NCI-H2227 treated with DMSO at 0.1 percent for 48 hours (cell line): ENCODE measurements at places on chromosomes 5 and 9.
A peak's percentile ranks its signal among the peaks of the same experiment; 100 is the strongest.

DNA sequence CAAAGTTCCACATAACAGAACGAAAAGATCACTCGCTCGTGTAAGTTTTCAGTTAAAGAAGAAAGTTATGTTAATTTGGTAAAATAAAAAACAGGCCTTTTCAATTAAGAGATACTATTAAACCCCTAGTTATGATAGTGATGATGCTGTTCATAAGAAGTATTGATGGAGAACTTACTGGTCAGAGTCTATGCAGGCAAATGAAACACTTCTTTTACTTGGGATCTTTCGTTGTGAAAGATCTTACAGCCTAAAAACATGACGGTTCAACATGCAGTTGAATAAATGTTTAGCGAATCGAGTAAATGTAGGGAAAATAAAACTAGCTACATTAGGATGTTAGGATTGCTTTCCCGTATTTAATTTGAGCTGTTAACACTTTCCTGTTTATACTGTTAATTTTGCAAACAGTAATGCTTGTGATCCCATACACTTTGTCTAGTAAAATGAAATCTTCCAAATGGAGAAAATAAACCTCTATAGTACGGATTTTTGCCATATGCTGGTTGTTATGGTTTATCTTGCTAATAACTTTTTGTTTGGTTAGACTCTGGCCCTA, 2.0 kb downstream of the RHOBTB3 start:
- DNase-seq: no peak

DNA sequence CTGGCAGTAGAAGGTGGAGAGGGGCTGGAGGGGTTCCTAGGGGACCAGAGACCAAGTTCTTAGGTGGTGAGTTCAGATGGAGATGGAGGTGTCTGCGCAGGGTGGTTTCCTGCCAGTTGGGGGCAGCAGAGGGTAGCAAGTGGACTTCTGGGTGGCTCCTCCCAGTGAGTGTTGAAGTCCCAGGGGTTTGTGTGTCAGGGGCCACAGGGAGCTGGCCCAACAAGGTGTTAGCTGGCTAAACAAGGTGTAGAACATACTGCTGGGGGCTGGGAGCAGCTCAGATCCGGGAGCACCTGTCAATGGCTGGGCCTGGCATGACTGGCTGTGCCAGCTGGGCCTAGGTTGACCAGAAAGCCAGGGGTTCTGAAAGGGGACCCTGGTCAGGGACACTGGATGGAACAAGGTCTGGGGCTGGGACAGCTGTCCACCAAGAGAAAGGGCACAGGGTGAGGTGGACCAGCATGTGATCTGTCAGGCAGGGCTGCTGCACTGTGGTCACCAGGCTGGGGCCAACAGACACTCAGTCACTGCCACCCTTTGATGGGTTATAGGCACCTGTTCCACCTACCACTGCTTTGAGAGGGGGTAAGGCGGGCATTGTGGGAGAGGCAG, 35.6 kb downstream of the DAB2IP start:
- no peak for DNase-seq

DNA sequence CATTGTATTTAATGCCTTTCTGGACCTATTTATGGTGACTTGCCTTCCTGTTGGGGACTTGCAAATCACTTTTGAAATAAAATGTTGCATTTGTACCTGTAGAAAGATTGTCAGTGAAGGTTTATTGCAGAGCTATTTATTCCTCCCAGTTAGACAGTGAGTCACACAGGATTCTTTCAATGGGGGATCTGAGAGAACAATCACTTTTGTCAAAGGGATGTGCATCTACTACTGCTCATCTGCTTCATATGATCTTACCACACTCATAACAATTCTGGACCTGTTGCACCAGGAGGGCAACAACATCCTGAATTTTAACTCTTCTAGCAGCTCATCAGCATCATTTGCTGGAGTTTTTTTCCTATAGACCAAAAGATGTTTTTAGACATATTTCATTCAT, 66.8 kb downstream of the FBXL7 start:
- DNase-seq: no peak

GRCh38 chr5:156379206-156379605, 52.2 kb downstream of the SGCD start:
- DNase-seq: no peak

- no peak for DNase-seq
Observed at GRCh38 chr5:1012313-1012841, 3.8 kb downstream of the NKD2 start.

DNA sequence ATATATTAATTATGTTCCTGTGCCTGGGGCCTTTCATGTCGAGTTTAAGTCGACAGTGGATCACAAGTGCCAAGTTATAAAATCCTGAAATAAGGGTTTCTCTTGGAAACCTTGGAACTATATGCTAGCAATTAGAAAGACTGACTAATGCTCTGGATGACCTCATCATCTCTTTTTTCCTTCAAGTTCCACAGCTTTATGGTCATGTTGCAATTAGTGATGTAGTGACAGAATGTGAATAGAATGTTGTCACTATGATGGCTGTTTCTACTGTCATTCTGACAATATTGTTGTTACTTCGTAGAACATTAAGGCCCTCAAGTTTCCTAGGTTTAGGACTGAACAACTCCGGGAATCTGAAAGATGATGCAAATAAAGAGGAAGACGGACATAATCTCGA, 368.0 kb upstream of the SEMA6A start:
- DNase-seq: no peak

DNA sequence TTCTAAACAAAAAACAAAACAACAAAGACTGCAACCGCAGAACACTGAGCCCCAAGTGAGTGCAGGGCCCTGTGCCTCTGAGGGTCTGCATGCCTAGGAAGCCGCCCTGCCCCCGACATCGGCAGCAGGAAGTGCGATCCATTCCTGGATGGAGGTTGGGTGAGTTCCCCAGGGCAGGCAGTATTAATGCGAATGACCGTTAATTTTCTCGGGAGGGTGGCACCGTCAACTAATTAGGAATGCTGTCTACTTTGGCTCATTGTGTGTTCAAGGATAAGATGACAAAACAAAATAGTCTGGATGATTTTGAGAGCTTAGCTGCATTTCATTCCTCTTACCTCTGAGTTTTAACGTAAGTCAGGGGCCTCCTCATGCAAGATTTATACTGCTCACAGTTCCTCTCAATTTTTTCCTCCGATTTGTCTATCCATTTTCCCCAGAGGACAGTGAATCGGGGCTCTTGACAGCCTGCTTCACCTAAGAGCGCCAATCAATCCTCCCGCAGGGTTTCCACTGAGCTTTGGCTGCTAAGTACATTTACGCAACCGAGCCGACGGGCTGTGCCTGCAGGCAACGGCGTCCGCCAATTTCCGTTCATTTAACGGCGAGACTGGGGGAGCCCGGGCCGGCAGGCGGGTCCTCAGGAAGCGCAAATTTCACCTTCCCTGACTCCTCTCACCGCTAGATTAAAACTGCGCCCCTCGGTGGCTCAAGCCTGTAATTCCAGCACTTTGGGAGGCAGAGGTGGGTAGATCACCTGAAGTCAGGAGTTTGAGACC, 2.9 kb upstream of the NXNL2 start:
- DNase-seq: no peak

- DNase-seq: no peak
Observed at GRCh38 chr9:20551835-20552234, 70.5 kb downstream of the MLLT3 start.

DNA sequence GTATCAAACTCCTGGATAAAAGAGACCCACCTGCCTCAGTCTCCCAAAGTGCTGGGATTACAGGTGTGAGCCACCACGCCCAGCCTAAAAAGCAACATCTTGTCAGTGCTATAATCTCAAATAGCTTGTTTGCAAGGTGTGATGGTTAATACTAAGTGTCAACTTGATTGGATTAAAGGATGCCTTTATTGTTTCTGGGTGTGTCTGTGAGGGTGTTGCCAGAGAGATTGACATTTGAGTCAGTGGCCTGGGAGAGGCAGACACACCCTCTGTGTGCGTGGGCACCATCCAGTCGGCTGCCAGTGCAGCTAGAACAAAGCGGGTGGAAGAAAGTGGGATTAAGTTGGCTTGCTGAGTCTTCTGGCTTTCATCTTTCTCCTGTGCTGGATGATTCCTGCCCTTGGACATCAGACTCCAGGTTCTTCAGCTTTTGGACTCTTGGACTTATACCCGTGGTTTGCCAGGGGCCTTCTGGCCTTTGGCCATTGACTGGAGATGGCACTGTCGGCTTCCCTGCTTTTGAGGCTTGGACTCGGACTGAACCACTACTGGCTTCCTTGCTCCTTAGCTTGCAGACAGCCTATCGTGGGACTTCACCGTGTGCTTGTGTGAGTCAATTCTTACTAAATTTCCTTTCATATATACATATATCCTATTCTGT, 28.1 kb downstream of the TARS1 start:
- no peak for DNase-seq

GRCh38 chr9:88933607-88934379, 57.5 kb upstream of the S1PR3 start:
- no peak for DNase-seq

DNA sequence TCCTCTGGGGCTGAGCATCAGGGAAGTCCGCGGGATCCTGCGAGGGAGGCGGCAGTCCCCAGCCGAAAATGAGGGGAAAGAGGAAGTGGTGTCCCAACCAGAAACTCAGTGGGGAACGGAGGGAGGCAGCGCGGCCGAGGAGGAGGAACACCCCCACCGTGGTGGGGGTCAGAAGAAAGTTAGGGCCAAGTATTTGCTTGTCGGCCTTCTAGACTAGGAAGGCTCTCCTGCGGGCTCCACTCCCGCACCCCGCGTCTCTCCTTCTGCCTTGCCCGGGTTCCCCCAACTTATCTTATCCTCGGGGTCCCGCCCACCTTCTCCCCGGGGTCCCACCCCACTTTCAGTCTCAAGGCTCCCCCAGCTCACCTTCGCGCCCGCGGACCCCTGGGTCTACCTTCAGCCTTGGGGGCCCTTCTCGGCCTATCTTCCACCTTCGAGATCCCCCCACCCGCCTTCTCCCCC, 557 bp upstream of the PHF2 start:
- no peak for DNase-seq

- DNase-seq: no peak
Observed at GRCh38 chr5:28344836-28345433, 1306.5 kb upstream of the CDH9 start.

GRCh38 chr9:114518599-114519022, 13.3 kb upstream of the WHRN start:
- no peak for DNase-seq

- no peak for DNase-seq
Observed at GRCh38 chr5:128844354-128844923, 120.8 kb upstream of the SLC27A6 start.

- DNase-seq: no peak
Observed at GRCh38 chr9:116767219-116767618, 80.1 kb downstream of the TRIM32 start.

DNA sequence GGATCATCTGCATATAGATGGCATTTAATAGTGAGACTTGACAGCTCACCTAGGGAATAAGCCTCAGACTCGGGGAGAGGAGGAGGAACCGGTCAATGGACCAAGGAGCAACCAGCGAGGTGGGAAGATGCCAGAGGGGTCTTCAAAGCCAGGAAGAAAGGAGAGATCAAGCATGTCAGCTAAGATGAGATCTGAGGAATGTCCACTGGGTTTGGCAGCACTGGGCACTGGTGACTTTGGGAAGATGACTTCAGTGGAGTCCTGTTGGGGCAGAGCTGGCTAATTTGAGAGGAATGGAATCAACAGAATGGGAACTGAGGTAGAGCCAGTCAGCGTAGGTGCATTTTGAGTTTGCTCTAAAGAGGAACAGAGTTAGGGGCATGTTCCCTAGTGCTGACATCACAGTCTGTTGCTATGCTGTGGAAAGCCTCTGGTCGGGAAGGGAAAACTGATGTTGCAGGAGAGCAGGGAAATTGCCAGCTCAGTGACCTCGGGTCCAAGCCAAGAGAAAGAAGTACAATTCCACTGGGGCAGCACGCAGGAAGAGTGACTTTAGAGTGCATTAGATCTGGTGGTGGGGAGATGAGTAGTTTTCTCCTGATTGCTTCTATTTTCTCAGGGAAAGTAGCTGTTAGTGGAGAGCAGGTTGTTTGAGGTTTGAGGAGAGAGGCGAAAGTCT, 56.9 kb downstream of the ZNF618 start:
- DNase-seq: no peak

DNA sequence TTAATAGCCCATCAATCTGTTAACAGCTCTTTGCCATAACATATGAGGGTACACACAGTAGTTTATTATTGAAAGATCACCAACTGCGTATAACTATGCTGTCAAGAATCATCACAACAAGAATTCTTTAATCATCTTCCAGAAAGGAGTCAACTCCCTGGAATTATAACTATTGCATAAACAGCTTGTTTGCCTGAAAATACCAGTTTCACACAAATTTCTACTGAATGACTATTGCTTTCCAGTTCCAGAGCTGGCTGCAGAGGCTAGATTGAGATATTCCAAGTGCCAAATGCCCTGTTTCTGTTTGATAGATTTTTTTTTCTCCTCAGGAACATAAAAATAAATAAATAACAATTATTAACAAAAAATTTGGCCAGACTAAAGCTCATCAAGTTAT, 444.7 kb downstream of the TLE1 start:
- DNase-seq: no peak

GRCh38 chr9:136361047-136361753, 2.3 kb downstream of the DNLZ start:
- no peak for DNase-seq

DNA sequence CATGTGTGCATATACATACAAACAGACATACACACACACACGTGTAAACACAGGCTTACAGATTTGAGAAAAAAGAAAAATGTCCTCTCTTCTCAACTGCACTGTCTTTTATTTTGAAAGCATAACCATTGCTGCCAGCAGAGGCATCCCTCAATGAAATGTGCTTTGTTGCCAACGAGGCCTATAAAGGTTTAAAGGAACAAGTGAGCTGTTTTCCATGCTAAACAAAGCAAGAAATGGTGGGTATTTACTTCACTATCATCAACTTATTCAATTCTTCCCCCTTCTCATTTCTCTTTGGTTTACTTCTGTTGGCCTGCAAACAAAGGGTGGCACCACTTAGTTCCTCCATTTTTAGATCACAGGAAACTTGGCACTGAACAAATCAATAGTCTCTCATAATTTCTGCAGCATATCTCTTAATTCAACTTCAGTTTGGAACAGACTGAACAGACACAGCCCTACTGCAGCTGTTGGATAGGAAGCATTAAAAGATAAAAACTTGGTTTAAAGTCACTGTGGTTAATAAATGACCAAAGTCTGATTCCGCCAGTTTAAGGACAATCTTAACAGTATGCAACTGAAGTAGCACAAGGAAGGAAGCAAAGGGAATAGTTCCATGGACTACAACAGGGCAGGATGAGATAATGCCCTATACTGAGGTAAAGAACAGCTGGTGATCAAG, 21.7 kb downstream of the TTC33 start:
- DNase-seq: no peak

DNA sequence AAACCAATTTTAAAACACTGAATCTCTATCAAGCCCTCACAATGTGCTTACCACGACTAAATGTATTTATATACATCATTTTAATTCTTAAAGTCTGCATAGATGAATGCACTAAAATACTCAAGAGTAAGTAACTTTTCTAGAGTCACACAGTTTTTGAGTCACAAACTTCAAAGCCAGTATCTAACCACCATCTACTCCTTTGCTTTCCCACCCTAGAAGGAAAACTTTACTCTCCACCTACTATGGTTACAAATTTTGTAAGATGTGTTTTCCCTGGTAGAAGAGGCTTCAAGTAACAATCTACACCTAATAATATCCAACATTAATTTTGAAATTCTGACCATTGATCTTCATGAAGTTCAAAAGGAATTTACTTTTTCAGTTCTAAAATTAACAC, 18.7 kb downstream of the ZFAND5 start:
- no peak for DNase-seq

GRCh38 chr5:170382790-170383189, 6.4 kb downstream of the KCNMB1 start:
- no peak for DNase-seq

- peak; percentile 38 for DNase-seq
Observed at GRCh38 chr5:125190232-125191087, 444.0 kb upstream of the ZNF608 start.

- no peak for DNase-seq
Observed at GRCh38 chr5:89480406-89481007, 597.5 kb upstream of the MEF2C start.
